ENCODE measurements at places on chromosomes 1 and 21.

DNA sequence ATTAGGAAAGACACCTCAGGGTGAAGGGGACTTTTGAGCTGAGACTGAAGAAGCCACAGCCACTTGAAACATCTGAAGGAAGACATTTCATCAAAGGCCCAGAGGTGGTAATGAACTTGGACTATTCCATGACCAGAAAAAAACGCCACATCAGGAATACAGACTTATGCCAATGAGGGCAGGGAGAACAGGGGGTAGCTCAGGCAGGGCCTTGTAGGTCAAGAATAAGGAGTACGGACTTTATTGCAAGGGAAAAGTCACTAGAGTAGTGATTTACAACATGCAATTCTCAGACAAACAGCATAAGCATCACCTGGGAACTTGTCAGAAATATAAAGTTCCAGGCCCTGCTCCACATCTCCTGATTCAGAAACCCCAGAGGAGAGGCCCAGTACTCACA lies 11.8 kb downstream of the TP53BP2 start:
- DNase-seq: no peak

- DNase-seq: no peak
These were observed 94.1 kb downstream of the CLDN17 start for GRCh38 chr21:30072496-30072895.

GRCh38 chr1:145871994-145872924 lies 13.4 kb upstream of the PIAS3 start:
- DNase-seq: no peak

GRCh38 chr1:156153362-156153761 lies at the start of gene SEMA4A:
TSS of gene SEMA4A (plus strand) at chr1:156153585. CDS start at chr1:156154579, 994 bp downstream.
- no peak for DNase-seq

GRCh38 chr1:221631556-221631955 lies 110.3 kb downstream of the DUSP10 start:
- no peak for DNase-seq

DNA sequence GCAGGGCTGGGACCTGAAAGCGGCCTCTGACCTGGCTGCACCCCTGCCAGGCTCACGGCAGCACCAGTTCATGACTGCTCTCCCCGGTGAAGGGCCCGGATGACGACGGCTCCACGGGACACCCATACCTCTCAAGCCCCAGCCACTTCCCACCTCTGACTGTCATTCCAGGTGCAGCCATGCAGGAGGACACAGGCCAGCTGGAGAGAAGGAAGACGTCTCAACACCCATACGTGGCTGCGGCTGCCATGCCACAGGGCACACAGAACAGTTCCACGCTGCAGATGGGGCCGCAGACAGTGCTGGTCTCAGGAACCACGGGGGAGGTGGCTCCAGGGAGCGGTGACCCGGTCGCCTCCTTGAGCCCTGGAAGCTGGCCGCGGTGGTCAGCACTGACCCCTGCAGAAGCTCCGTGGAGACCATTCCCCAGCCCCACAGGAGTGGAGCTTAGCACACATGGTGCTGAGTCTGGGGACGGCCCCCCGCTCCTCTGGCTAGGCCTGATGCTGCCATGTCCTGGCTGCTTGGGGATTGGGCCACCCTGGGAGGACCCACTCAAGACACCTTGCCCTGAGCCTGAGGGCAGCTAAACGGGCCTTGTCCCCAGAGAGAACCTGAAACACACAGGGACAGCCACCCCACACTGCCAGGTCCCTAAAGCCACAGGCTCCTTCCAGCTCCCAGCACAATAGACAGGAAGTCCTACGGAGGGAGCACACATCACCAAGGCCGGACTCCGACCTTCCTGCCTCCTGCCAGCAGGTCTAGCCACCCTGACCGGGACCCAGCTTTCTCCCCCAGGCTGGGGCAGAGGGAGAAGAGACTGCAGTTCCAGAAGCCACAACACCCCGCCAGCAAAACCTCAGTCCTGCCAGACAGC lies 8.6 kb downstream of the WNT9A start:
- no peak for DNase-seq

GRCh38 chr1:20409971-20410370 lies 76.0 kb downstream of the CAMK2N1 start:
- no peak for DNase-seq

GRCh38 chr21:35113064-35113463 lies 64.0 kb upstream of the RUNX1 start:
- DNase-seq: no peak

GRCh38 chr1:113747376-113747775 lies 11.9 kb downstream of the PHTF1 start:
- DNase-seq: no peak

- DNase-seq: no peak
These were observed 15.1 kb upstream of the AIM2 start for GRCh38 chr1:159091607-159092031.

DNA sequence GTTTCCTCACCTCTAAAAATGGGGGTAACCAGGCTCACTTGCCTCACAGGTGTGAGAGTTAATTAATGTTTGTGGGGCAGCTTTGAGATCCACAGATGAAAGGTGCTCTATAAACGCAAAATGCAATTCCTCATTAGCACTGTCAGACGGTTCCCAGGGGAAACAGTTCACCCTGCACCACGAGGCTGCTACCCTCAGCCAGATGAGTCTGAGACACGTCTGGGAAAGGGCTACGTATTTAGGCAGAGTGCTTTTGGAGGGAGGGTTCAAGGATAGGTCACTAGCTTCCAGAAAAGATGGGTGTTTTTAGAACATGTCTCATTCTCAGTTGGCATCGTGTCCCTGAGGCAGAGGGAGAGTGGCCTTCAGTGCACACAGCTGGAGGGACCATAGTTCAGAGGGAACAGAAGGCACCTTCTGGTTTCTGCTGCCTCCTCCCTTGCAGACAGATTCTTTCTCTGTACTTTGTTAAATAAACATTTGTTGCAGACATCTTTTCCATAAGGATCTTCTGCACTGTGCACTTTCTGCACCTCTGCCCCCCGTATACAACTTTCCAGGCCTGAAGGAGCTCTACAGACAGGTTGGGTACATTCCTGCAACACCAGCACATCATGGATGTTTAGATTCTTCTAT lies 139.9 kb downstream of the CLIC6 start:
- DNase-seq: no peak

DNA sequence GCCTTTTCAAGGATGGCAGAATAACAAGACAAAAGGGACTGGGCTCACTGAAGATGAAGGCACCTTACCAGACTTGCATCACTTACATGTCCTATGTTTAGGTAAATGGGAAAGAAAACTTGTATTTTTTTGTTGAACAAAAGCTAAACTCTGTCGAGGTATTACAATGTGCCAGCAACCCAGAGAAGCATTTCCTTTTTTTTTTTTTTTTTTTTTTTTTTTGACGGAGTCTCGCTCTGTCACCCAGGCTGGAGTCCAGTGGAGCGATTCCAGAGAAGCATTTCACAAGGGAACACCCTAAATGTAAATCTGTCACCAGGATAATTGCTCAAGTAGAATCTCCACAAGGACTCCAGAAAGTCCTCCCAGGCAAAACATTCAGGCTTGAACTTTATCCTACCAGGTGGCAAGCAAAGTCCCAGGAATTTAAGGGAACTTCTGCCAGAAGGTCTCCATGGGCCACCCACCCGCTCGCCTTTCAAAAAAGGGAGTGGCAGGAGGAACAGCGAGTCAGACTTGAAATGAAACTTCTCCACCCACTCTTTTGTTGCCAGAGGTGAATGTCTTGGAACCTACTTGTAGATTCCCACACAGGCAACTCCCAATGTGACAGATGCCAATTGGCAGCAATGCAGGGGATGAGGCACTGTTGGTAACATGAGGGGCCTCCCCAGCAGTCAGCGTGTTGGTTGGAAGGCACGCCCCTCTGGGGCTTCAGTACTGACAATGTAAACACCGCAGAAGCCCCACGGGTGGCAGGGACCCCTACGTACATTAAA lies 125.0 kb downstream of the TIAM1 start:
- DNase-seq: no peak

- no peak for DNase-seq
These were observed 133.5 kb downstream of the URB2 start for GRCh38 chr1:229759586-229759985.

GRCh38 chr21:45830221-45830640 lies 151.3 kb upstream of the COL6A1 start:
- no peak for DNase-seq

DNA sequence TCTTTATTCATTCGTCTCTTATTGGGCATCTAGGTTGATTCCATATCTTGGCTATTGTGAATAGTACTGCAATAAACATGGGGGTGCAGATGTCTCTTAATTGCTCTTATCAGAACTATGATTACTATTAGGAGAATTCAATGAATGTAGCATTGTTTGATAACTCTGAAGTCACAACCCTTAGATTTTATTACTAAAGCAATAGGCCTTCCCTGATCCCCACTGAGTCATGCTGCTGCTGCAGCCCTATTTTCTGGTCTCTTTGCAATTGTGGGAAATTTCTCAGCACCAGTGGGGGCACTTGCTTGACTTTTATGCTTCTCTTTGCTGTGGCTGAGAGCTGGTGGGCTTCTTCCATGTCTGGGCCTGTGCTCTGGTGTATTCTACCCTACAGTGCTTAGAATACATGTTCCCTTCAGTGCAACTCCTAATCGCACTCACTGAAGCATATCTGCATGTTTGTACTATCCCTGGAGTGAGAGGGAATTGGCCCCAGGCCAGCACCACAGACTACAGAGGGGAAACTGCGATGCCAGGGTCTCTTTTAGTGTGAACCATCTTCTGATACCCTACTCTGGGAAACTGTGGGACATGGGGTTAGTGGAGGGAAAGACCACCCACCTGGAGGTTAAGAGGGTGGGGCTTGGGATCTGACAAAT lies 52.2 kb upstream of the ROR1 start:
- DNase-seq: no peak

GRCh38 chr1:193281894-193282293 lies 95.5 kb upstream of the B3GALT2 start:
- no peak for DNase-seq

- no peak for DNase-seq
These were observed 21.3 kb upstream of the LRRC8D start for GRCh38 chr1:89799495-89799894.

- no peak for DNase-seq
These were observed 164.4 kb downstream of the USH2A start for GRCh38 chr1:216258856-216259255.

Data from stimulated activated CD4-positive, alpha-beta T cell treated with anti-CD3 and anti-CD28 coated beads, Interleukin-1b, Interleukin-23, amount 100 ng/mL, for 1 hour (primary cell).